ENCODE measurements at places on chromosomes 4 and X.

DNA sequence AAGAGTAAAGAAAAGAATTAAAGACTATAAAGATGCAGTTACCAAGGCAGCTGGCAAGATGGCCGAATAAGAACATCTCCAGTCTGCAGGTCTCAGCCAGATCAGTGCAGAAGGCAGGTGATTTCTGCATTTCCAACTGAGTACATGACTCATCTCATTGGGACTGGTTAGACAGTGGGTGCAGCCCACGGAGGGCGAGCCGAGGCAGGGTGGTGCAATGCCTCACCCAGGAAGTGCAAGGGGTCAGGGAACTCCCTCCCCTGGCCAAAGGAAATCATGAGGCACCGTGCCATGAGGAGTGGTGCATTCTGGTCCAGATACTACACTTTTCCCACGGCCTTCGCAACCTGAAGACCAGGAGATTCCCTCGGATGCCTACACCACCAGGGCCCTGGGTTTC, 20.5 kb downstream of the SPIN4 start:
- no peak for DNase-seq

GRCh38 chrX:11426712-11427452, 133.7 kb downstream of the AMELX start:
- DNase-seq: no peak

- no peak for DNase-seq
Observed at GRCh38 chr4:145281951-145282350, 101.6 kb upstream of the OTUD4 start.

DNA sequence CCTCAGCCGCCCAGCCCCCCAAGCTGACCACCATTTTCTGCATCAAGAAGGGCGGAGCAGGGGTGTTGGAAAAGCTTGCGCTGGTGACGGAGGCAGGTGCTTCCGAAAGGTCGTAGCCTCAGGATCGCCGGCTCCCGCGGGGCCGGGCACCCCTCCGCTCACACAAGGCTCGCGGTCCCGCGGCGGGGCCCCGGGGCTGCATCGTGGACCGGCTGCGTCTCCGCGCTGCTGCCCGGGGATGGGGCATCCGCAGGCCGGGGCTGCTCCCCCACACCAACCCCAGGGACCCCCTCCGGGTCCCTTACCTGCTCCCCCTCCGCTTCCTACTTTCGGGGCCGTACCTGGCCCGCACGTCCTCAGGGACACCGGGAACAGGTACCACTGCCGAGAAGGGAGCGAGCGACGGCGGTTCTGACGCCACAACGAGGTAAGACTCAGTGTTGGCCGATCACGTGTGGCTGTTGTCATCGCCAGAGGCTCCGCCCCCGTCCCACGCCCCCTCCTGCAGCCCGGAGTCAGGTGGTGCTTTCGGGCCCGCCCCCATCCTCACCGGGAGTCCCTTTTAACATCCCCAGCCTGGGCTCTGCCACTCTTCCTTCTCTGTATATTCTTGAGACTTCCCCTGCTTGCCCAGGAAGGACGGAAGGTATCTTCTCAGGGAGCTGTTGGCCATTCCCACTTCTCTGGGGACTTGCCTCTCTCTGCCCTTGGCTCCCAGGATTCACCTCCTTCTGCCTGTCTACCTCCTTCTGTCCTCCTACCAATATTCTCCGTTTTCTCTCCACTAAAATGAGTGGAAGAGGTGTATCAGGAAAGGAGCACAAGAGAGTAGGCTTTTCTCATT, at the start of gene BEX2:
BEX2 (minus strand) TSS at position 436 of the 844 bp plus-strand sequence. CDS start 1,014 bp downstream, outside the sequence.
- DNase-seq: peak; percentile 74

- no peak for DNase-seq
Observed at GRCh38 chr4:150283689-150284088, 205.4 kb downstream of the DCLK2 start.

DNA sequence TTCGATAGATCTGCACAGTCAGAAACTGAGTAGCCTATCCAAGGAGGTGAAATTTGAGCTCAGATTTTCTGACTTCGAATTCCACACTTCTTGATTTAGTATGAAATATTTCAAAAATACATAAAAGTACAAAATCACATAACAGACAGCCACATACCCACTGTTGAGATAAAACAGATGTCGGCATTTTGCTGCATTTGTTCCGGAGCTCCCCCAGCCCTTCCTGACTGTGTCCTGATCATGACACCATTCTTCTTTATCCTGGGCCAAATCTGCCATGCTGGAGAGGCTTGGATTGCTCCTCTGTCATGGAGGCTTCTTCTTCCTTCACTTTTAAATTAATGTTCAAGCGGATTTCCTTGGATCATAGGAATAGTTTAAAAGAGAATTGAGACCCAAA, 124.2 kb upstream of the RBPJ start:
- no peak for DNase-seq

DNA sequence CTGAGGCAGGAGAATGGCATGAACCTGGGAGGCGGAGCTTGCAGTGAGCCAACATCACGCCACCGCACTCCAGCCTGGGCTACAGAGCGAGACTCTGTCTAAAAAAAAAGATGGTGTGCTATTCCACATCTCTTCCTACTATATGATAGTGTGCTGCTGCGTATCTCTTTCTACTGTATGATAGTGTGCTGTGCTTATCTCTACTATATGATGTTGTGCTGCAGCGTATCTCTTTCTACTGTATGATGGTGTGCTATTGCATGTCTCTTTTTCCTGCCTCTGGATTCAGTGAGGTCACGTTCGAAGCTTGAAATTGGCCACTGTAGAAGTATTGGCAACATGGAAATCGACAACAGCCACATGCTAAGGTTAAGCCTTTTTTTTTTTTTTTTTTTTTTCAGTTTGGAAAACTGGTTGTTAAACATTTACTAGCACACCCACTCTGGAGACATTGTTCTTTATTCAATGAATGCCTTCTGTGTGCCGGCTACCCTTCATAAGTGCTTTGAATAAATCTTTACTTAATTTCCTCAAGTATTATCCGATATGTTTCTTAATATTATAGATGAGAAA, 31.0 kb downstream of the ARFIP1 start:
- no peak for DNase-seq

DNA sequence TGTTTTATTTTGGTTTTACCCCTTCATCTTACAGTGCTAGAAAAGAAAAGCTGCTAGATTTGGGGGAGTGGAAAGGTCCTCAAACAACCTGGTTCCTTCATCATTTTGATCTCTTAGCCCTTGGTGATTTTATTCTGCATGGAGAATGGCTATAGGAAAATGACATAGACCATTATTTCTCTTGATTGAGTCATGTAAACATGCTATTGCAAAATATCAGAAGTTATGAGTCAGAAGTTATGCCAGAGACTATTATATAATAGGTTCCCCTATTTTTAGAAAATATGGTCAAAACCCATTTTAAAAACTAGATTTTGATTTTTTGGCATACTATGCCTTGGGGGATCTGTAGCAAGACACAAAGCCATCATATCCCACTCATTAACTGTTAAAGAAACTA, 83.7 kb upstream of the FAM9C start:
- no peak for DNase-seq

DNA sequence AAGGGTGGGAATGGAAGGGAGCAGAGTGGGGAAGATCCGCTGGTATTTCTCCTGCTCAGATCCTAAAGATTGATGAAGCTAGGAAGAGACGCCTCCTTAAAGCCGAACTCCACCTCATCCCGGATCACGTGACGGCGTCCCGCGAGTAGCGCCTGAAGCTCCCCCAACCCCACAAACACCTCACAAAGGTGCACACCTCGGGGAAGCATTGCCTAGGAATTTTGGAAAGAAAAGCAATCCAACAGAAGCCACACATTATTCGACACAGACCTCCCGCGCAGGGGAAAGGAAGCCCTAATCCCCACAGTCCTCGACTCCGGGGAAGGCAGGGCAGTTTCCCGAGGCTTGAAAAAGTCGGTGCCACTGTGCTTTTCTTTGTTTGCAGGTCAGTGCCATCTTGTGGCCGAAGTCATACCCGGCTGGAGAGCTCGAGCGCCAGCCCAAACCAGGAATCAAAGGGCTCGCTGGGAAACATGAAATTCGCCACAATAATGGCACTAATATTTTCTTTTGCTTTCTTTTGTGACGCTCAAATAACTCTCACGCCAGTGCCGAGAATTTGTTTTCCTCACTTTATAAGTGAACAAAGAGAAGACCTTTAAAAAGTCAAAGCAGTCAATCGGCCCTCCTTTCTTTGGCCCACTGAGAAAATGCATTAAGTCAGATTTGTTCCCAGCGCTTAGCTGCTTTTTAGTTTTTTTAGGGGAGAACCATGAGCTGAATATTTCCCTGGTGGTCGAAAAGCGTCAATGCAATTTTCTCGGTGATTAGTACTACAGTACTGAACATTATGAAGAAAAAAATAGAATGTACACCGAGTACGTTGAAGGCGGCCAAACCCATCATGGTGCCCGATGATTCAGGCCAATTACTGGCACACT, at the start of gene NPY1R:
NPY1R (minus strand) TSS at position 71 of the 881 bp plus-strand sequence. CDS start 6,042 bp downstream, outside the sequence.
- DNase-seq: peak; percentile 58

DNA sequence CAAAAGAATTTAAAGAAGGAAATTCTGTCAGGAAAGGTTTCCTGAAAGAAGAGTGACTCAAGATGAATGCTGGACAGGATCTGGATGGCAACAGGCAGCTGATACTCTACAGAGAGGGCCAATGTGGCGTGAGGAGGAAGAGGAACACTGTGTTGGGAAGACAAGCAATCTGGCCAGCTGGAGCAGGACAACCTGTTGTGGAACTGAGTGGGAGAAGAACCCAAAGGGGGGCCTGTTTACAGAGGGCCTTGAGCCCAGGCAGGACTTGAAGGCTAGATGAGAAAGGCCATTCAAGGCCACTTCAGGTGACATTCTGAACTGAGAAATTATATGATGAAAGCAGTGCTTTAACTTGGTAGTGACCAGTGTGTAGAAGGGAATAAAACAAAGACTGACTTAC, 8.5 kb downstream of the OTUD4 start:
- DNase-seq: no peak

DNA sequence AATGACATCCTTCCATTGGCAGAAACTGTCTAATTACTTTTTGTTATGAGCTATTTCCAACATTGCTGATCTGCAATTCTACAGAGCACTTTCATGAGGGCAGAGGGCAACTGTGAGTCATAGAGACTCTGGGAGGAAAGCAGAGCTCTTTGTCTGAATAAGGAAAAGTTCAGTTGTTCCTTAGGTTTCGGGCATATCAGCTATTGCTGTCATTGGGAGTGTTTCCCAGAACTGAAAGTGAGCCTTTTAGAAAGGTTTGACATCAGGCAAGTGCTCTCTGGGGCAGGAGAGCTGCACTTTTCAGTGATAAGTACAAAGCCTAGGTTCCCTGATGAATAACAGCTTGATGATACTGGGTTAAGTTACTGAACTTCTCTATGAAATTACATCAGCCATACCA, 119.2 kb upstream of the EDNRA start:
- DNase-seq: no peak

DNA sequence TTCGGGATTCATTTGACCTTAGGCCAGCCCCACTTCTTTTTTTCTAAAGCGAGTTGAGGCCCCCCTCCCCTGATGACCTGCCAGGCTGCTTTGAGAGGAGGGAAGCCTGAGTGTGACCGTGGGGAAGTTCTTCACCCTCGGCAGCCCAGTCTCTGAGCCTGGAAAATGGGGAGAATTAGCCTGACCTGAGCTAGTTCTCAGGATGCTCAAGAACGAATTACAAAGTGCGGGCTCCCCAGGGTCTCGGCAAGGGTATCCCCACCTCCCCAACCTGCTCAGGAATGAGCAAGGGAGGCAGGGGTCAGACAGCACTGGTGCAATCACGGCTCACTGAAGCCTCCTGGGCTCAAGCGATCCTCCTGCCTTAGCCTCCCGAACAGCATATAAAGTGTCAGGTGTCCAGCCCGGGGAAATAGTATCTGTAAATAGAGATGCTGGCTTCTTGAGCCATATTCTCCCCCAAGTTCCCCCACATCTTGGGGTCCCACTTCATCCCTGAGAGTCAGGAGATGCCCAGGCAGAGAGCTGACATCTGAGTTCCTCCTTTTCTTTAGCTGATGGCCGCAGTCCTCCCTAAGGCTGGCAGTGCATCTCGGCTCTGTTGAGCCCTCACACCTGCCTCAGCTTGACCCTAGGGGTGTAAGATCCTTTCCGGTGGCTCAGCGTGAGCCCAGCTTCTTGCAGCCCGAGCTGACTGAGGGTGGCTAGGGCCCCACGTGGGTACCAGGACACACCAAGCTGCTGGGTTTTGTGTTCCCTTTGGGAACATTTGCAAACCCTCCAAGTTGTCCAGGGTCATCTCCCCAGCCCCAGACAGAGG, 1.6 kb downstream of the DUSP9 start:
- DNase-seq: no peak

DNA sequence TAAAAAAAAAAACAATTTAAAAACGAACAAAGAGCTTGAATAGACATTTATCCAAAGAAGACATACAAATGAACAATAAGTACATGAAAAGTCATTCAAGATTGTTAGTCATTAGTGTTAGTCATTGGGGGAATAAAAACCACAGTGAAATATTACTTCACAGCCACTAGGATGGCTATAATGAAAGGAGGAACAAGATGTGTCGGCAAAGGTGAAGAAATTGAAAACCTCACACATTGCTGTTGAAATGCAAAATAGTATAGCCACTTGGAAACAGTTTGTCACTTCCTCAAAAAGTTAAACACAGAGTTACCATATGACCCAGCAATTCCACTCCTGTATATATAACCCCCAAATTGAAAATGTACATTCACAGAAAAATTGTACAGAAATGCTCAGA, 45.2 kb upstream of the SLC39A8 start:
- DNase-seq: no peak

GRCh38 chr4:27326991-27327390, 466.4 kb downstream of the STIM2 start:
- no peak for DNase-seq

DNA sequence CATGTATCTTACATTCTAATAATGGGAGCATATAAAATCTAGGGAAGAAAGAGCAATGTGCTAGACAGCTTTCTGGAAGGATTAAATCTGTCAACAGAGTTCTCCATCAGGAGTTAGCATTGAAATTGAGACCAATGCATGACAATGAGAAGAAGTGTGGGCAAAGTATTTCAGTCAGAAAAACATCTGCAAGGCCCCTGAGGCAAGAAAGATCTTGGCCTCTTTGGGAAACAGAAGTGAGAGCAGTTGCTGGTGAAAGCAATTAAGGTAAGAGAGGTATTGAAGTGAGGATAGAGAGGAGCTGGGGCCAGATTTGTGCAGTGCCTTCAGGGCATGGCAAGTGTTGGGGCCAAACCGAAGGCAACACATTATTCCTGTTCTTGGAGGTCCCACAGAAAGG, 999.1 kb downstream of the STPG2 start:
- no peak for DNase-seq

DNA sequence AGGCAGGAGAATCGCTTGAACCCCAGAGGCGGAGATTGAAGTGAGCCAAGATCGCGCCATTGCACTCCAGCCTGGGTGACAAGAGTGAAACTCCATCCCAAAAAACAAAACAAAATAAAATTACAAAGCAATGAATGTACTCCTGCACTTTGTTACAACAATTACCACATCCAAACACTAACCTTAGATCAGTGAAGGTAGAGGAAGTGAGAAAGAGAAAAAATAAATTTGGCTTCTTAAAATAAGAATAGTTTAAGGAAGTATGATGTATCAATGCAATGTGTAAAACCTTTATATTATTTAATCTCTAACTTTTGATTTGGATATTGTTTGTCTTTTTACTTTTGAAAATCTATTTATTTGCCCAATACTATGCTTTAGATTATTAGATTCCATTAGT, 21.7 kb upstream of the CSN1S1 start:
- no peak for DNase-seq

GRCh38 chr4:138716559-138717335, 298.8 kb upstream of the NOCT start:
- no peak for DNase-seq
